OCI-M1 (cell line): ENCODE measurements at places on chromosomes 13 and 19.

DNA sequence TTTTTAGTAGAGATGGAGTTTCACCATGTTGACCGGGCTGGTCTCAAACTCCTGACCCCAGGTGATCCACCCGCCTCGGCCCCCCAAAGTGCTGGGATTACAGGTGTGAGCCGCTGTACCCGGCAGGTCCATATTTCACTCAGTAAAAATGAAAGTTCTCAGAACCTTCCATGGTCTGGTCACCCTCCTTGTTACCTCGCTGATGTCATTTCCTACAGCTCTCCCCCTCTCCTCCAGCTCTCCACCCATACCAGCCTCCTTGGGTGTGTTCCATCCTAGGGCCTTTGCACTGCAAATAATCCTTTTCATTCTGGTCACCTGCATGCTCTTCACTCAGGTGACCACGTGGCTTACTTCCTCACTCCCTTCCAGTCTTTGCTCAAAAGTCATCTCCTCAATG lies 78.2 kb upstream of the TNFSF11 start:
- no peak for DNase-seq

DNA sequence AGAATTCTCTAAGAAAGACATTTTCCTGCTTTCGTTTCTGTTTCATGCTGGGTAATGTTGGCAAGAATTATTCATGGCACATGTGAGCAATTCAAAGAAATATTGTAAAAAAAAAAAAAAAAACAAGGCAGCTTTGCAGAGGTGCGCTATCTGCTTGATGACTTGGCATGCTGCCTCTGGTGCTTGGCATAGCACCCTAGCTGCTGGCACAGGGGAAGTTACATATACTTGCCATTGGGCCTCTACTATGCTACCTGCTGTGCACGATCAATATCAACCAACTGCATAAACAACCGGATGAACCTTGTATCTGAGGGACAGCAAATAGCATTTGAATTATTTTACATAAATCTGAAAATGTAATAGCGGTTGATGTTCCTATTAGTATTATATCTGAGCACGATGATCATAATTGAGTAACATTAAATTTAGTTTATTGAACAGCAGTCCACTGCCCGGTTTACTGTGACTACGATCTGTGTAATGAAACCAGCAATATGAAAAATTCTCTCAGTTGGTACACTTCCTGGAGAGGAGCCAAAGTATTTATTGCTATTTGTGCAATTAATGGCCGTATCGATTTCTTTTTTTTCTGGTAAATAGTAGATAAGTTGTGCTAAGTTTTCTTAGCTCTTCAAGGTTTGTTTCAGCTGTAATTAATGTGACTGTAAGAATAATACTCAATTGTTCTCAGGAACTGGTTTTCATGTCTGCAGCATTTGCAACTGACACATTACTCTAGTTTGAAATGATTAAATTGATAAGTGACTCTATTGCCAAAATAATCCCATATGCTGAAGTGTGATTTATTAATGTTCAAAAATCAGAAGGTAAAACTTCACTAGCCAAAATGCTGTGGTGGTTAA lies 717.3 kb downstream of the DACH1 start:
- no peak for DNase-seq

DNA sequence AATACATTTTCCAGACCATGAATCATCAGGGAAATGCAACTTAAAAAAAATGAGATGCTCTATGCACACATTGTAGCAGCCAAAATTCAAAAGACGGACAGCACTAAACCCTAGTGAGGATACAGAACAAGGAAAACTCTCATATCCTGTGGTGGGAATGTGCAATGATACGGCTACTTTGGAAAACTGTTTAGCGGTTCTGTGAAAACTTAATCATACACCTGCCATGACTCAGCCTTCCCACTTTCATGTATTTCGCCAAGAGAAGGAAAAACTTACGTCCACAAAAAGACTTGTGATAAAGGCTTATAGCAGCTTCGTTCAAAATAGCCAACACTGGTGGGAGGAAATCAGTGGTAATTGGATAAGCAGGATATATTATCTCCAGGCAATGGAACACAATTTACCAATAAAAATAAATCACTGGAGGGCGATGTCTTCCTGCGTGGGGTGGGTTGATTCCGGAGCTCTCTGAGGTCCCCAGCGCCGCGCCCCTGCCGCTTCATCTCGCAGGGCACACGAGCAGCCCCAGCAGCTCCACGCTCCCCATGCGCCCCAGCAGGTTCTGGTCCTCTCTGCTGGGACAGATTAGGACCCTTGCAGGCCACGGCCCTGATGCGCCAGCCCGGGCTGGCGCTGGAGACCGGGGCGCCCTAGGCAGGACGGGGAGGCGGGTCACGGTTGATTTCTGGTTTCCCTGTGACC lies 97.2 kb upstream of the ARHGEF7 start:
- no peak for DNase-seq

GRCh38 chr19:45400192-45400591 lies 4.7 kb downstream of the PPP1R13L start:
- DNase-seq = no peak

- peak; percentile 64 for DNase-seq
Measured at GRCh38 chr13:48862572-48862971, 113.1 kb upstream of the FNDC3A start.

GRCh38 chr13:100361504-100361903 lies 227.1 kb downstream of the GGACT start:
- DNase-seq = no peak

GRCh38 chr13:50805805-50806204 lies 37.7 kb downstream of the DLEU7 start:
- DNase-seq = peak; percentile 65

DNA sequence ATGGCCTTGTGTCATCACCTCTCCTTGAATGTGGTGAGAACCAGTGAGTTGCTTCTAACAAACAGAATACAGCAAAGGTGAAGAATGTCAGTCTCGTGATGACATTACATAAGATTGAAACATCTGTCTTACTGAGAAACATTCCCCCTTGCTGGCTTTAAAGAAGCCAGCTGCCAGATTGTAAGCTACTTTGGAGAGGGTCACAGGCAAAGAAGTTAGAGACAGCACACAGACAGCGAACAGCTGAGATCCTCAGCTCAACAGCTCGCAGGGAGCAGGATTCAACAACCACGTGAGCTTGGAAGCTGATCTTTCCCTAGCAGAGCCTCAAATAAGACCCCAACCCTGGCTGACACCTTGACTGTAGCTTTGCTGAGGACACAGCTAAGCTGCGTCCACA lies 367.9 kb downstream of the LIG4 start:
- no peak for DNase-seq

DNA sequence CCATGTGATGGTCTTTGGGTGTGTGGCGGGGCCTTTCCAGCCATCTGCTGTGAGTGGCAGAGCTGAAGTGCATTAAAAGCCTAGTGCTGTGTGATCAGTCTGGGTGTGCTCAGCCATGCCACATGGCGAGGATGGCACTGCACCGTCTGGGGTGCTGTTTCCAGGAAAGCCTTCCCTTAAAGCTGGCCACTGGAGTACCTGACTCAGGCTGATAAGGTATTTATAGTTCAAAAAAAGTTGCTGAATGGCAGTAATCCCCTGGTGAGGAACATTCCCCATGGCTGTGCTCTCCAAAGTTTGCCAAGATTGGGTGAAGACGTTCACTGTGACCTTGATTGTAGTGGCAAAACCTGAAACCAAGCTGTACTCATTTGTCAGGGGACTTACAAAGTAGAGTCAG lies 6.0 kb downstream of the GPI start:
- no peak for DNase-seq

- no peak for DNase-seq
Measured at GRCh38 chr13:31927219-31927653, 104.3 kb upstream of the FRY start.

GRCh38 chr13:51978796-51979556 lies 32.3 kb downstream of the ATP7B start:
- peak; percentile 95 for DNase-seq

DNA sequence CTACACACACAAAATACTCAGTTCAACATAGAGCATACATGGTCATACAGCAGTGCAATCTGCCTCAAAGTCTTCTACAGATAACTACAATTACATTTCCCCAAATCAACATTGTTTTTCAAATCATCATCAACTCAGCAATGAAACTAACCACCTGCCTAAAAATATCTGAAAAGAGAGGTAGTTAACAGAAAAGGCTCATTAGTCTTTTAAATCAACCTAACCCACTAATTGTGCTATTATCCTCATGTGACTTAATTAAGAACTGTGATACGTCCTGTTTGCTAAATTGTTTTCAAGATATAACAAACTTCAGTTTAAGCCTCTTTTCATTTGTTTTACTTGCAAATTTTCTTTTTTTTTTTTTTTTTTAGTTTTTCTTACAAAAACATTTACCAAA lies 65.4 kb downstream of the VWA8 start:
- no peak for DNase-seq

- DNase-seq = peak; percentile 90
Measured at GRCh38 chr19:17235971-17236777, 9.5 kb downstream of the NR2F6 start.

GRCh38 chr13:51764184-51765141 lies 39.5 kb downstream of the DHRS12 start:
- DNase-seq = no peak

- no peak for DNase-seq
Measured at GRCh38 chr19:9046694-9047093, 36.5 kb upstream of the MUC16 start.

DNA sequence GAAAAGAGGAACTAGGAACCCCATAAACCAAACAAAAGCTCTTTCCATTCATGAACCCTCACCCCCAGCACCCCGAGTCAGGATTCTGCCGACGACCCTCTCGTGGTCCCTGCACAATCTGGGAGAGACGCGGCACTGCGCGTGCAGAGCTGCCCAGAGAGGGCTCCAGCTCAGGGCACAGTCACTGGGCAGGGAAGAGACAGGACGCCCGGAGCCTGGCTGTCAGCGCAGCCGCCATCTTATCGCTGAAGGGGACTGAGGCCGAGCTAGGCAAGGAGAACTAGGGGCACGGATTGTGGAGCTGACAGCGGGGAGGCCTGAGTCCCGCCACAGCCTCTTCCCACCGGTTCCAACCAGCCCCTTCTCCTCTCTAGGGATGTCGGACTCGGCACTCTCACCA lies 349 bp downstream of the ZNF98 start:
- DNase-seq = no peak

GRCh38 chr13:60787083-60787482 lies 390.1 kb downstream of the TDRD3 start:
- no peak for DNase-seq

DNA sequence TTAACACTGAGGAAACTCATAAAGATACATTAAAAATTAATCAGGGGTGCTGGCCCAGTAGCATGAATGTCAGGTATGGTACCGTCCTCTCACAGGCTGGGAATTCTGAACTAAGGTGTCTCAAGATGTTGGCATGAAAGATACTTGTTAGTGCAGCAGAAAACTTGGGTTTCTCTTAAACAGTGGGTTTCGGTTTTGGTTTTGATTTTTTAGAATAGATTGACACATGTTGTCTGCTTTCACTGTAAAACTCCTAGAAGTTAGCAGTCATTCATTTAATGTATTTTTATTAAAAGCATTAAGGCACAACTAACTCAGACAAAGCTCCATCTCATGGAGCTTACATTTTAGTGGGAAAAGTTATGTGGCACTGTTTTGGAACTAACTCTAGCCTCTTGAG lies 3.5 kb upstream of the OBI1 start:
- peak; percentile 51 for DNase-seq

DNA sequence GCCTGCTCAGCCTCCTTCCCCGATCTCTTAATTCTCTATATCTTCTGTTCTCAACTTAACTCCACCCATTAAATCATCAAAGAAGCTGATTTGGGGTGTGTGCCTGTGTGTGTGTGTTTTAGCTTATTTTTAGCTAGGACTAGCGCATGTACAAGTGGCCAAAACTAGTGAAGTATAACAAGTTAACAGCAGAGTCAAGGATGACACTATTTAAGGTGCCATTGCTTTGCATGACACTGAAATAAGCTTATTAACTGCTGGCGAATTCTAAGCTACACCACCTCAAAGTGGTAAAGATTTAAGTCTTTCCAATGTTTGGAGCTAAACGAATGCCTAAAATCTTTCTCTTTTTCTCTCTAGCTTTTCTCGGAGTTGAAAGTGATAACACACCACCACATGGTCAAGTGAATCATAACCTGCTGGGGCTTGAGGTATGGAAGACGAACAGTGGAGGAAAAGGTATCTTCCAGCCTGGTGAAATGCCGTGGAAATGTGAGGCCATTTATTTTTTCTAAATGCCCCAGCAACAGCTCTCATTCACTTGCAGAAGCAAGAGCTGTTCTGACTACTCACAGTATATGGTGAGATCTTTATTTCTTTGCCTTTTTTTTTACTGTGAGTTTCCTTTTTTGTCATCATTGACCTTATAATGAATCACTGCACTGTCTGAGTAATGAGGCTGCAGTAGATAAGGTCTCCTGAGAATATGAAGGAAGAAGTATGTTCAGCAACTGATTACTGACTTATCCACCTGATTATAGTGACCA lies 570.3 kb downstream of the PCDH9 start:
- peak; percentile 6 for DNase-seq

DNA sequence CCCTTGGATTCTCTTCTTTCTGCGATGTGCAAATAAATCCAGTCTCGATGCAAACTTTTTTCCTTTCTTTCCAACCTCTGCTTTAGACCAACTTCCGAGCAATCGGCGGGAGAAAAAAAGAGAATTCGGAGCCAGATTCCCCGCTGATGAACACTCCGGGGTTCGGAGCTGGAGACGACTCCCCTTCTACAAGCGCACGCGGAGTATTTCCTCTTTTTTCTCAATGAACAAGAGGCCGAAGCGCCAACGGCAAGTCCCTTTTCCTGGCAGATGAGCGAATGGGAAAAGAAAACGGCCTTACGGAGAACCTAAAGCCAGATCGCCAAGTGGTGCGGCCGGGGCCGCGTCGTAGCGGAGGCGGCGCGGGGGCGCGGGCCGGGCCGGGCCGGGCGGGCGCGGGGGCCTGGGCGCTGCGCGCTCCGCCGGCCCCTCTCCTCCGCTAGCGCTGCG lies 250 bp downstream of the SPRY2 start:
- DNase-seq = peak; percentile 85

DNA sequence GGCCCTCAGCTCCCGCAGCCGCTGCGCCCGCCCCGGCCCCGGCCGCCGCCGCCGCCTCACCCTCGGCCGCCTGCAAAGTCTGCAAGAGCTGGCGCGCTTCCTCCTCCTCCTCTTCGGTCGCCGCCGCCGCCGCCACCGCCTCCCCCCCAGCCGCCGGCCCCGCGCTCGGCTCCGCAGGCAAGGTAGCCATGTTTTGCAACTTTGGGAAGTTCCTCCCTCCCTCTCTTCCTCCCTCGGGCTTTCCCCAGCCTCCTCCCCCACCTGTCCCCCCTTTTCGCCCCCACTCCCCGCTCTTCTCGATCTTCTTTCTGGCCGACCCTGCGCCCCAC lies 433 bp downstream of the SIX5 start:
- DNase-seq = peak; percentile 76
